ENCODE measurements at places on chromosomes 5 and 9. TPM values are rescaled to one million over a fixed set of nuclear protein-coding genes. Genes with fewer than 3 reads are reported as not detected.

The CCNO gene
- 0.14 TPM for total RNA-seq

GRCh38 chr5:113447498-113448050 lies 12.8 kb upstream of the TSSK1B start:
- no peaks in the 10 kb centered on the region for H3K27me3 ChIP-seq
- no peak overlapping the region for H3K4me3 ChIP-seq
- DNase-seq, result no peak
- H3K27ac ChIP-seq, result no peak overlapping the region
- H3K4me1 ChIP-seq, result no peaks in the 10 kb centered on the region
- no peaks in the 10 kb centered on the region for H3K36me3 ChIP-seq

DNA sequence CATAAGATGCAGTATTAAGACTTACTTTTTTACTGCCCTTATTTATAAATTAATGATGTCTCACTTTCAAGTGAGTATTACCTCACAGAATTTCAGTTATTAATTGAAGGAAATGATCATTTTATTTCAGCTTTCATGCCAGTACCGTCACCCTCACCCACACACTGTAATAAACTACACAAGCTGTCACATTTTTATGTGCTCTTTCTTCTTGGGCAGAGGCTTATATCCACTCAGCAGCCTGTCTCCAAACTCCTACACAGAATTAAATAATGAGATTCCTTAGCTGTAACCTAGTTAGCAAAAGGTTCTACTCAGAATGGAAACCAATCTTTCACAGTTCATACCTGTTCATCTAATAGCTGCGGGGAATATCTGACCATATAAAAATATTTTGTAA lies 1915.8 kb upstream of the CDH6 start:
- H3K4me3 ChIP-seq, result no peak overlapping the region
- no peaks in the 10 kb centered on the region for H3K27me3 ChIP-seq
- no peaks in the 10 kb centered on the region for H3K36me3 ChIP-seq
- no peaks in the 10 kb centered on the region for H3K4me1 ChIP-seq

GRCh38 chr5:68405784-68406743 lies 190.5 kb downstream of the PIK3R1 start:
- peak overlapping the region; percentile 76 for H3K27ac ChIP-seq
- DNase-seq, result no peak
- no peaks in the 10 kb centered on the region for H3K27me3 ChIP-seq
- H3K4me1 ChIP-seq, result peaks cover 12% of the 10 kb centered on the region
- H3K4me3 ChIP-seq, result no peak overlapping the region
- no peaks in the 10 kb centered on the region for H3K36me3 ChIP-seq

The FOXD4 gene
- total RNA-seq, result 0.38 TPM

The PCDHA9 gene
- not detected for total RNA-seq

The STARD4 gene
- total RNA-seq, result 11.9 TPM

- H3K27me3 ChIP-seq, result no peaks in the 10 kb centered on the region
- H3K27ac ChIP-seq, result peak overlapping the region; percentile 46
- H3K36me3 ChIP-seq, result peaks cover 89% of the 10 kb centered on the region
- no peaks in the 10 kb centered on the region for H3K4me1 ChIP-seq
- DNase-seq, result no peak
These were observed 34.7 kb downstream of the LMNB1 start for GRCh38 chr5:126811515-126812198.

DNA sequence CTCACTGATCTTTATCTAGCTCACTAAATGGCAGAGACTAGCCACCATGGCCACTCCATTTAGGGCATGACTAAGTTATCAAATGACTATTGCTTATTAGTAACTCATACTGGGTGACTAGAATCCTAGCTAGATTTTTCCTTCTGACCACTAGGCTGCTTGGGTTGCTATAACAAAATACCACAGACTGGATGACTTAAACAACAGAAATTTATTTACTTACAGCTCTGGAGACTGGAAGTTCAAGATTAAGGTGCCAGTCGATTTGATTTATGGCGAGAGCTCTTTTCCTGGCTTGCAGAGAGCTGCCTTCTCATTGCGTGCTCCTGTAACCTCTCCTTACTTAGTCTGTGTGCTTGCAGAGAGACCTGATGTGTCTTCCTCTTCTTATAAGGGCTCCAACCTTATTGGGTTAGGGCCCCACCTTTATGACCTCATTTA lies 55.0 kb upstream of the APC start:
- no peaks in the 10 kb centered on the region for H3K4me1 ChIP-seq
- H3K27ac ChIP-seq, result no peak overlapping the region
- no peak overlapping the region for H3K4me3 ChIP-seq
- no peaks in the 10 kb centered on the region for H3K27me3 ChIP-seq
- H3K36me3 ChIP-seq, result no peaks in the 10 kb centered on the region
- no peak for DNase-seq

The AK8 gene
- 1.8 TPM for total RNA-seq

The MCTP1 gene
- total RNA-seq, result 20.2 TPM

DNA sequence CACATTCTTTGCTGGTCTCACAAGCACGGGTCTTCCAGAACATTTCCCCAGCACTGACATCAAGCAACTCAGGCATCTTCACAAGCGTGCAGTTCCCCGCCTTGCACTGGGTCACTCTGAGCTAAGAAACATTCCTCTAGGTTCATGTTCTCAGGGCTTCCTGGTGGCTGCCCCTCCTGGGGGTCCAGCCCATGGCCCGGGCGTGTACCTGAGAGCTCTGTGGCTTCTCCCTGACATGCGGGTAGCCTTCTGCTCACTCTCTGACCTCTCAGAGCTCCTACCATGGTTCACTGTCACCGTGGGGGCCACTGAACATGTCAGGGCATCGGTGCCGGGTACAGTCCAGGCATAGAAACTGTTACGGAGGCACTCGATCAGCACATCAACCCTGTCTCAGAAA lies 87.5 kb downstream of the OLFM1 start:
- DNase-seq, result no peak
- no peak overlapping the region for H3K27ac ChIP-seq
- H3K27me3 ChIP-seq, result no peaks in the 10 kb centered on the region
- no peaks in the 10 kb centered on the region for H3K36me3 ChIP-seq

DNA sequence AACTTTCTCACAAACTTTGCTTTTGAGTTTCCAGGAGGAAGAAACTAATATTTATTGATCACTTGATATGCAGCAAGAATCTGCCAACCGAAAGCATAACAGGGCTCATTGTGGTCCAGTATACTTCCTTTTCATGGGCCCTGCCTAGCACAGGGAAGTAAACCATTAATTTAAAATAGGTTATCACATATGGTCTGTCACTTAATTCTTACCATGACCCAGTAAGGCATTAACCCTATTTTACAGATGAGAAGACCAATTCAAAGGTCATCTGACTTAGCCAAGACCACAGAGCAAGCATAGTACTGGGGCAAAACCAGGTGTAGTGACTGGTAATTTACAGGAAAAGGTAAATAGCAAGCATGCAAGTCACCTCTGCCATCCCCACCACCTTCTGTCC lies 336.9 kb upstream of the DMAC1 start:
- H3K27ac ChIP-seq, result no peak overlapping the region
- no peaks in the 10 kb centered on the region for H3K4me1 ChIP-seq
- no peaks in the 10 kb centered on the region for H3K36me3 ChIP-seq
- H3K27me3 ChIP-seq, result no peaks in the 10 kb centered on the region
- no peak for DNase-seq

GRCh38 chr5:129820-130219 lies 37.9 kb downstream of the PLEKHG4B start:
- H3K4me3 ChIP-seq, result no peak overlapping the region
- no peaks in the 10 kb centered on the region for H3K36me3 ChIP-seq
- no peaks in the 10 kb centered on the region for H3K4me1 ChIP-seq

The OBP2B gene
- not detected for total RNA-seq

- H3K4me3 ChIP-seq, result no peak overlapping the region
- no peaks in the 10 kb centered on the region for H3K4me1 ChIP-seq
- no peaks in the 10 kb centered on the region for H3K27me3 ChIP-seq
- no peak for DNase-seq
- no peaks in the 10 kb centered on the region for H3K36me3 ChIP-seq
These were observed 10.5 kb upstream of the LHFPL2 start for GRCh38 chr5:78659114-78659513.

The BHMT2 gene
- 0.05 TPM for total RNA-seq

GRCh38 chr5:43078956-43079355 lies 38.8 kb upstream of the ANXA2R start:
- no peaks in the 10 kb centered on the region for H3K27me3 ChIP-seq
- no peaks in the 10 kb centered on the region for H3K4me1 ChIP-seq
- DNase-seq, result no peak
- peaks cover 44% of the 10 kb centered on the region for H3K36me3 ChIP-seq

- H3K4me3 ChIP-seq, result no peak overlapping the region
- H3K27ac ChIP-seq, result no peak overlapping the region
- no peaks in the 10 kb centered on the region for H3K36me3 ChIP-seq
- no peaks in the 10 kb centered on the region for H3K4me1 ChIP-seq
- DNase-seq, result no peak
- H3K27me3 ChIP-seq, result peaks cover 23% of the 10 kb centered on the region
These were observed 130.3 kb upstream of the FAM120A start for GRCh38 chr9:93321220-93321610.

- H3K4me3 ChIP-seq, result no peak overlapping the region
- no peaks in the 10 kb centered on the region for H3K36me3 ChIP-seq
- no peaks in the 10 kb centered on the region for H3K4me1 ChIP-seq
- no peak for DNase-seq
- H3K27me3 ChIP-seq, result no peaks in the 10 kb centered on the region
These were observed 270.7 kb downstream of the TMEM167A start for GRCh38 chr5:82806513-82806912.

The FAM221B gene
- under 0.01 TPM for total RNA-seq

The FOXB2 gene
- total RNA-seq, result not detected

The SGCD gene
- total RNA-seq, result 1.6 TPM

GRCh38 chr9:22079873-22080341 lies 70.8 kb upstream of the CDKN2B start:
- no peaks in the 10 kb centered on the region for H3K27me3 ChIP-seq
- no peaks in the 10 kb centered on the region for H3K36me3 ChIP-seq
- H3K27ac ChIP-seq, result no peak overlapping the region

DNA sequence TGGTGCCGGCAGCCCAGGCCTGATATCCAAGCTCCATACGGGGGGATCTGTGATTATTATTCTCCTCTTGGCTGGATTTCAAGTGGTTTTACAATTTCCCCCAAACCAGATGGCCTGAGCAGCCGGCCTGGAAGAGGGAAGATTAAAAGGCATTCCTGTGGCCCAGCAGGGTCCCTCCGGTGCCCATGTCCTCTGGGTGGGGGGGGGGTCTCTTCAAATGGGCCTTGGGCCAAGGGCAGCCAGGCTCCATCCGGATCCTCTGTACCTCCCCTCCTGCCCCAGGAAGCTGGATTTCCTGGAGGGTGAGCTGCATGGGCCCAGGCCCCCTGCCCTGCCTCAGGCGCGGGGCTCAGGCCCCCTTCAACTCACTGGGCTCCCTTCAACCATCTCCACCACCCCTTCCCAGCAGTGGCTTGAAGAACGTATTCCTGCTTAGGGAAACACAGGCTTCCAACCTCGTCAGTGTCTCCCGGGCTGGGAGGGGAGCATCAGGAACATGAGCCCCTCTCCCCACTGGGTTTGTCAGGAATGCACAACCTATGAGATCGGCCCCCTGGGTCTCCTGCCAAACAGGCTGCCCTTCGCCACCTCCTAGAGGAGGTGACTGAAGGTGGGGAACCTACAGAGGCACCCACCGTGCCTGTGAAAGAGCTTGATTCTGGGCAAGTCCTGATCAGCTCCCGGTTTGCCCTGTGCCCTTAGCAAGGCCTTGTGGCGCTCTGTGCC lies 62.9 kb upstream of the ORM1 start:
- H3K27me3 ChIP-seq, result no peaks in the 10 kb centered on the region
- no peak for DNase-seq
- H3K27ac ChIP-seq, result no peak overlapping the region
- no peak overlapping the region for H3K4me3 ChIP-seq
- H3K36me3 ChIP-seq, result no peaks in the 10 kb centered on the region

DNA sequence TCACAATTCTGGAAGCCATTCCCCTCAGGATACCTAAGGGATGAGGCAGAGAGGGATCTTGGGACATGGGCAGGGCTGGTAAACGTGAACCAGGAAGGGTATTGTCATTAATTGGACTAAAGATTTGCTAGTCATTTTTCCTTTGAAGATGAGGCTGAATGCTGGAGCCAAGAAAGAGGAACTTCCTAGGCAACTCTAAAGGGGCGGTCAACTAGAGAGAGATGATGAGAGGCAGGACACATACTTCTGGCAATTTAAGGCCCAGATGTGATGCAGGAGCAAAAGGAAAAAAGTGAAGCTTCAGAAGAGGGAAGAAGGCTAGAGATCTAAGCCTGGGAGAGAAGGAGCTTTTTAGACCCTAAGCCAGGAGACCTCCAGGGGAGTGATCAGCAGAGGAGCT lies 5.6 kb downstream of the GBA2 start:
- no peak overlapping the region for H3K4me3 ChIP-seq
- peaks cover 27% of the 10 kb centered on the region for H3K4me1 ChIP-seq
- no peak for DNase-seq
- H3K27me3 ChIP-seq, result no peaks in the 10 kb centered on the region
- H3K36me3 ChIP-seq, result peaks cover 47% of the 10 kb centered on the region

DNA sequence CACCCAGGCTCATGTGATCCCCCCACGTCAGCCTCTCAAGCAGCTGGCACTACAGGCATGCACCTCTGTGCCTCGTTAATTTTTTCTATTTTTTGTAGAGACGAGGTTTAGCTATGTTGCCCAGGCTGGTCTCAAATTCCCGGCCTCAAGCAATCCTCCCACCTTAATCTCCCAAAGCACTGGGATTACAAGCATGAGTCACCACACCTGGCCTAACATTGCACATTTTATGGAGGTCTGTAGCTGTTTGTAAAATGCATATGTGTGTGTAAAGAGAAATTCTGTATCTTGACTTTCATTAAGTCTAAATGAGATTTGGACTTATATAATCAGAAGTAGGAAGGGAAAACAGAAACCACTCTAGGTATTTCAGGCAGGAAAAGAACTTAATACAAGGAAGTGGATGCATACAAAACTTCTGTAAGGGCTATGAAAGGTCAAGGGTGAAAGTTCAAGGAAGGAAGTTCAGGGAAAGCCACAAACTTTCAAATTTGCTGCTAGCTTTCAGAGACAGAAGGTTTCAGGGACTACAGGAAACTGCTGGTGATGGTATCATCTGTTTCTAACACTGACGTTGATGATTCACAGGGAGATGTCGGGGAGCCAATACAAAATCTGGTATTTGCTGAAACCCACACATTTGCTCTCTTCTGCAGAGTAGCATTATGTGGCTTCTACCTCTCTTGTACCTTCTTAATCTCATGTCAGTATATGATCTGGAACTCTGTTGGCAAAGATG lies 209.4 kb downstream of the PIK3R1 start:
- H3K36me3 ChIP-seq, result no peaks in the 10 kb centered on the region
- H3K4me1 ChIP-seq, result peaks cover 51% of the 10 kb centered on the region
- H3K27me3 ChIP-seq, result no peaks in the 10 kb centered on the region
- H3K27ac ChIP-seq, result peak overlapping the region; percentile 74
- peak; percentile 50 for DNase-seq

Measured in thymus (tissue), 14 donors.